Activated gamma-delta T cell (primary cell): ENCODE measurements at places on chromosomes 12 and 14.

DNA sequence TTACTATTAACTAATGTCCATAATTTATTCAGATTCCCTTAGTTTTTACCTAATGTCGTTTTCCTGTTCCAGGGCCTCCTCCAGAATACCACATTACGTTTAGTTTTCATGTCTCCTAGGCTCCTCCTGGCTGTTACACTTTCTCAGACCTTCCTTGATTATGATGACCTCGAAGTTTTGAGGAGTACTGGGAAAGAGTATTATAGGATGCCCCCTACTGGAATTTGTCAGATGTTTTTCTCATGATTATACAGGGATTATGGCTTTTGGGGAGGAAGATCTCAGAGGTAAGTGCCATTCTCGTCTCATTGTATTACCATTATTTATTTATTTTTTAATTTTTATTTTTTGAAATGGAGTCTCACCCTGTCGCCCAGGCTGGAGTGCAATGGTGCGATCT is 17.7 kb upstream of the C1S start:
- DNase-seq: no peak

- DNase-seq: no peak
These were observed 21.7 kb upstream of the YAF2 start for GRCh38 chr12:42259699-42260098.

DNA sequence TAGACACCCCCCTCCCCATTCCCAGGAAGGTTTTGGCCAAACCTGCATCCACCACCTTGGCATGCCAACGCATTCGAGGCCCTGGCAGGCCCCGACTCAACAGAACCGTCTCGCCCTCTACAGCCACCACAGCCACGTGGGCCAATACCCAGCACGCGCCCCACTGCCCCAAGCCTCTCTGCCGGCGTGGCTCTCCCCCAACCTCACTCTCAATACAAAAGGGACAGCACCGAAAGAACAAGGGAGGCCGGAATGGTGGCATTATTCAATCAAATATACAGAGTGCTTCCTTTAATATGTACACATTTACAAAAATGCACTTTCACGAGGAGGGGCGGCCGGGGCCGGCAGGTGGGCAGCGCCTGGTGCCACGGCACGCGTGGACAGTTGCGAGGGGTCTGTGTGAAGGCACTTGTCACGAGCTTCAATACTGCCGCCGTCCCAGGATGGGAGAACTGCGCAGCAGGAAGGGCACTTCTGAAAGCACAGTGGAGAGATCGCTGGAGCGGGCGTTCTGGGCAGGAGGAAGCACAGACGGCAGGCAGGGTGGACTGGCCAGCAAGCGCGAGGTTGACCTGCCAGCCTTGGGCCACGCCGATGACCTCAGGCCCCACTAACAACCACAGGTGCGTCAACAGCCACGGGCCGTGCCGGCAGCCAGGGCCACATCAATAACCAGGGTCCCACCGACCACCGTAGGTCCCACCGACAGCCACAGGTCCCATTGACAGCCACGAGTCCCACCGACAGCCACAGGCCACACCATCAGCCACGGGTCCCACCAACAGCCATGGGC is 26.9 kb downstream of the JAG2 start:
- DNase-seq: no peak

DNA sequence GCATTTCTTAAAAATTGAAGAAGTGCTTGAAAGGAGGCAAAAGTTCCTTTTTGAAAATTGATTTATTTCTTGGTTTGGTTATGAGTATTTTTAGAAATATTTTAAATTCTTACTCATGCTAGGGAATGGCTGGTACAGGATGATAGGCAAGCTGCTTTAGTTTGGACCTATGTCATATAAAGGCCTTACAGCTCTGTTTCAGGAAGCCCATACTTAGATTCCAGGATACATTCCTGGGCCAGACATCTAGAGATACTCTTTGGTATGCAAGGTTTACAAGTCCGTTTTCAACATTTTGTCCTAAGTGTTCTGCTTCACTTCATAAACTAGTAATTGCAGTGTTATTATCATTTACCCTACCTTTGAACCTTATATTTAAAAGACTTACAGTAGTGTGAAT is 186.8 kb downstream of the FUT8 start:
- DNase-seq: no peak

GRCh38 chr12:124554429-124555029 is 12.9 kb downstream of the NCOR2 start:
- DNase-seq: no peak

DNA sequence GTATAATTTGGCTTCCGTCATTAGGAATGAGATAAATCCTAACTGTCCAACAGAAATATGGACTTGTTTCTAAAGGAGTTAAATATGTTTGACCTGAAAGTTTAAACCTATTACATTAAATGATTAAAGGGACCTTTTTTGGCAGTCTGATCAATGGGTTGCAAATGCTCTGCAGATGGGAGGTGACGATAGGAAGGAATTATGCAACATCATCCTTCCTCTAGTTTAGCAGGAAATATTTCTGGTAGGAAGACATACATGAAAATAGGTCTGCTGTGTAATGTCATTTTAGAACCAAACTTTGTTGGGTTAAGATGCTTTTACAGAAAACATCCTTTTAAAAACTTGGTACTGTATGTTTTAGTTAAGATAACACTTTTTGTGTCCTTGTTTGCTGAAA is 2.6 kb downstream of the LRRC10 start:
- no peak for DNase-seq

DNA sequence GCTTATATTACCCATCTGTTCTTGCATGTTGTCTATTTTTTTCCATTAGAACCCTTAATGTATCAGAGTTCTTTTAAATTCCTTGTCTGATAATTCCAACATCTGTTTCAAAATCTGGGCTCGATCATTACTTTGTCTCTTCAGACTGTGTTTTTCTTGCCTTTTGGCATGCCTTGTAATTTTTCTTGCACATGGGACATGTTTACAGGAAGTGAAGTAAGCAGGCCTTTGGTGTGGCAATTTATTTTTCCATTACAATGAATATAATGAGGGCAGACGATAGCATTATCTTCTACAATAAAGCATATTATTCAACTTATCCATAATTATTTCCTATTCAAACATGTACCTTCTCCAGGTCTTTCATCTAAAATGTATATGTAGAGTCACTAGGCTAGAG is 48.3 kb downstream of the STXBP6 start:
- DNase-seq: no peak

GRCh38 chr12:46659824-46660223 is 166.0 kb downstream of the SLC38A4 start:
- DNase-seq: no peak

DNA sequence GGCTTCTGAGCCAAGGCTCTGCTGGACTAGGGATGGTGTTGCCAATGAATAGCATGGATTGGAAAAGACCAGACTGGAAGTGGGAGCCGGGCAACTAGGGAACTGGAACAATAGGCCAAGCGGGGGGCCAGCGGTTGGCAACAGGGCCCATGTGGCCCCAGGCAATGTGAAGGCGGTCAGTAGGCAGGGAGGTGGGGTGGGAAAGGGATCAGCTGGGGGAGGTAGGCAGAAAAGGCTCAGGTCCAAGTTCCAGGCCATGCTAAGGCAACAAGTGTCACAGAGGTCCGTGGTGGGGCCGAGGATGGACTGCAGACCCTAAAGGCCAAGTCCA is 14.9 kb upstream of the MLXIP start:
- no peak for DNase-seq
